ENCODE measurements at places on chromosomes 6 and 20.

- DNase-seq, result peak; percentile 2
These were observed 170.8 kb upstream of the PHACTR1 start for GRCh38 chr6:12545619-12546409.

- peak; percentile 74 for DNase-seq
These were observed 25.3 kb downstream of the TBC1D7 start for GRCh38 chr6:13302751-13303667.

DNA sequence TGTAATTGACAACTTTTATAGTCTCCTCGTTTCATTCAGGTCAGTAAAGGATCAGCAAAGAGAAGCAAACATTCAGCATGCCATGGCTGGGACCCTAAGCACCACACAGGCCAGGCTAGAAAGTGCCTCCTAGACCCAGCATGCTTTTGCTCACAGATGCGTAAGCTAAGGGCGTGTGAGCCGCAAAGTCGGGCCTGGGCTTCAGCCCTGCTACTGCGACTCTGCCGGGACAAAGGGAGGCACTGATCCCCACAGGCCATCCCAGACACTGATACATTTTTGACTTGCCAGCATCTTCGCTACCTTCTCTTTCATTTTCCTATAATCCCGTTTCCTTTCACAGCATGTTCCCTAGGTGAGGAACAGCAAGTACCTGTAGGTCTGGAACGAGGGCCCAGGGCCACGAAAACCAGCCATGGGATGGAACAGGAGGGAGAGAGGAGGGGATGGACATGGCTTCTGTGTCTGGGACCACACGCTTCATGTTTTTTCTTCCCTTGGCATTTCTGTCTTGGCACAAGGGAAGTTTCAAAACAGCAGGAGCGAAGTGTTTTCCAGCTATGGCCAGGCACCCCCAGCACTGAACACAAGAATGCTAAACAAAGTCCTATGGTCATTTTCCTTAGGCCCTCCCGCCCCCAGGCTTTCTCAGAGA, 42.6 kb downstream of the IRF4 start:
- DNase-seq, result no peak

DNA sequence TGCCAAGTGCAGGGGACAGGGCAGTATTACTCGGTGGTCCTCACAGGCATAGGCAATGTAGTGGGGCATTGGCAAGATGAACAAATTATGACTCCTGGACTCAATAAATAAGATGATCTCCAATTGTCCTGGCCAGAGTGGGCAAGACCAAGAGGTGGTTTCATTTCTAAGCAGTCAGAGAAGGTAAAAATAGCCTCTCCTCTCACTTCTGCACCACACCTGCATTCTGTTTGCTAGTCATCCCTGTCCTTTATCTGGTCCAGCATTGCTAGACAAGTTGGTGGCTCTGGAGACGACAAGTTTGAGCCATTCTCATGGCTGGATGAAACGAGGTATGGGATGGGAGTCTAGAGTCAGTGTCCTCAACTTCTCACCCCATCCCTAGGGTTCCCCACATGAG, 83.0 kb downstream of the BANF2 start:
- no peak for DNase-seq

GRCh38 chr6:159074120-159074684, 29.4 kb upstream of the TAGAP start:
- DNase-seq, result peak; percentile 77

DNA sequence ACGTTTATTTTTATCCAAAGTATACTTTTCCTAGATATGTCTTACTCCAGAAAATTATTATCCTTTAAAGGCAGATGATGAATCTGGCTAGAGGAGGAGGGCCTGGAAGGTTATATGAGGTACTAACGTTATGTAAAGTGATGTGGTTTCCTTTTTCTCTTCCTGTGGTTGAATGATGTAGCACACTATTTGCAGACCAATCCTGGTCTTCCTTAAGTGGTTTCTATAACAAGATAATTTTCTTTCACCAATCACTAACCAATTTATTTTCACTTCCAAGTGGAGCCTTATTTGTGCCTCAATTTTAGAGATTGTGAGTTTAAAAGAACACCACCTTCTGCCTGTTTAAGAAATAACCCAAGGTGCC, 154.6 kb upstream of the SOX4 start:
- no peak for DNase-seq

DNA sequence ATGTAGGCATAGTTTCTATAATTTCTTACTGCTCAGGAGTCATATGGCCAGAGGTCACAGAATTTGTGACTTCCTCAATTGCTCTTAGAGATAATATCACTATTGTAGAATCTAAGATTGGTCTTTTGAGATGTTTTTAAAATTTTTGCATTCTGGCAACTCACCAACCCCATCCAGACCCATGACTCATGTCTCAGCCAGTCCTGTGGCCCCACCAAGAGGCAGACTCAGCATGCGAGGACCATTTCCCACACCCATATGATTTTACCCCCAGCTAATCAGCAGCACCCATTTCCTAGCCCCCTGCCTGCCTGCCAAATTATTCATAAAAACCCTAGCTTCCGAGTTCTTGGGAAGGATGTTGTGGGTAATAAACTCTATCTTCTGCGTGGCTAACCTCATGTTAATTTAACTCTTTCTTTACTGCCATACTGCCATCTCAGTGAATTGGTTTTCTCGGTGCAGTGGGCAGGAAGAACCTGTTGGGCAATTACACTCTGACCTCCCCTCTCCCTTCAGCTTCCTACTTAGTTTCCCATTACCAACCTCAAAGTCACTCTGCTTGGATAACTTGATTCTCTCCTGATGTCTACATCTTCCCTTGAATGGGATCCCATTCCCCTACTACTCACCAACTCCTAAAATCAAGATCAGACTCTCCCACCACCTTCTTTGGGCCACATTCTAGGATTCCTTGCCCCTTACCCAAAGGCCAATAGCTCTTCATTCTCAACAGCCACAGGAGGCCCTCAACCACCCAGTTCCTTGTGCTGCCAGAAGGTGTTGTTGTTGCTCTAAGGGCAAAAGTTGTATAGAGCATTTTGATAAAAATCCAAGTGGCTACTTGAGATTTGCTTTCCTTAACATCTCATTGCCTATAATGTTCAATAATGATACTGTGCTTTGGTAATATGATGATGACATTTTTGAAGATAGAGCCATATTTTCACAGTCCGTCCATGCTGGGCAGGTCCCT, 16.2 kb upstream of the IYD start:
- DNase-seq, result no peak

DNA sequence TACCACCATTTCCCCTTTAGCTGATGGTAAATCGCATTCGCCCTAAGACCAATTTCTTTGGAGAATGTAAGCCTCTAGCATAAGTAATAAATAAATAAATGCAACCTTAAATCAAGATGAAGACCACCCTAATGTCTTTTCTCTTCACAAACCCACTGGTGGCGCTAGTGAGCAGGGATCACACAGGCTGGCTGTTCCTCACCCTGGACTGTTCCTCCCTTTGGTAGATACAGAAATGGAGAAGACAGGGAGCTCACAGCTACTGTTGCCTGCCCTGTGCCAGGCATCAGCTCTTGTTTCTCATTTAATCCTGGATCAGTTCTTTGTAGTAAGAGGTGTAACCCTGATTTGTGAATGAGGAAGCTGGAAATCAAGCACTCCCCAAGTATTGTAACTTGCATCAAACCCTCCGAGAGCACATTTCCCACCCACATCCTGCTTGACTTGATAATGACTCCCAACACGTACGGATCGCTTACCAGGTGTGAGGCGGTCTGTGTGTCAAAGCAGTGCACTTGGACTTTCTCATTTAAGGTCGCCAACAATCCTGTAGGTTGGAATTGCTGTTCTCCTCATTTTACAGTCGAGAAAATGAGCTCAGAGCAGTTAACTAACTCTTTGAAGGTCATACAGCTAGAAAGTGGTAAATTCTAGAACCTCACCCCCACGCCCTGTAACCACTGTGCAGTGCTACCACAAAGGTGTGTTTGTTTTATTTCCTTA, 236.1 kb downstream of the TSHZ2 start:
- no peak for DNase-seq

DNA sequence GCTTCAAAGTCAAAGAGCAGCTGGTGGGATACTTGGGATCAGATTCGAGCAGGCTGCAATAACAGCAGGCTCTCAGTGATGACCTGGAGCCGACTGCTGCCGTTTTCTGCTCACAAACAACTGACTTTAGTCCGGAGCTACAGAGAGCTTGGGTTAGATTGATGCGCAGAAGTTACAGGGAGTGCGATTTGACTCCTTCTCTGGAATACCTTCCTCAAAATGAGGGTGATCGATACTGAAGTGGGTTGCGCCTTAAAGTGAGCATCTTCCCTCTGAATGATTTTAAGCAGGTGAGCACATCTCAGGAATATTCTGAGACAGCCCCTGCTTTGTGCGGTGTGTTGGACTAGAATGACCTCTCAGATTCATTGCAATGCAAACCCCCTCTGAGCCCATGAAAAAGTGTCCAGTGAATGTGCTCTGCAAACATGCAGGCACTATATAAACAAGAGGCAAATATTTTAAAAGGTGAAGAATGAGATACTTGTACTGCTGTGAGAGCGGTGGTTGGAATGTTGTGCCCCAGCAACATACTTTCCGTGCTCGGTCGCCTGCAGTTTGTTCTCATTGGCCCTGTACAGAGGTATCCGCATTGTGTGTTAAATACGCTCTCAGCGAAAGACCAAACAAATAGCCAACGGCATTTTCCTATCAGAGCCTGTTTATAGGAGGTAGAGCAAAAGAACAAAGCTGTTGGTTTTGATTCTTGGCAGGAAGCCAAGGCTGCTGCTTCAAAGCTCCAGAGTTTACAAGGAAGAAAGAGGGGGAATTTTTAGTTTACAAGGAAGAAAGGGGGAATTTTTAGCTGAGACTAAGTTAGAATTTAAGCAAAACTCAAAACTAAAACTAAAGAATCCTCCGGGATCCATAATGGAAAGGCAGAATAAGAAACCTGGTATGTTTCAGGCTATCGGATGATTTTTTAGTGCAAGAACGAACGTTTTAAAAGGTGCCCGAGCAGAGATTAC, 67.7 kb downstream of the PHACTR2 start:
- peak; percentile 56 for DNase-seq

DNA sequence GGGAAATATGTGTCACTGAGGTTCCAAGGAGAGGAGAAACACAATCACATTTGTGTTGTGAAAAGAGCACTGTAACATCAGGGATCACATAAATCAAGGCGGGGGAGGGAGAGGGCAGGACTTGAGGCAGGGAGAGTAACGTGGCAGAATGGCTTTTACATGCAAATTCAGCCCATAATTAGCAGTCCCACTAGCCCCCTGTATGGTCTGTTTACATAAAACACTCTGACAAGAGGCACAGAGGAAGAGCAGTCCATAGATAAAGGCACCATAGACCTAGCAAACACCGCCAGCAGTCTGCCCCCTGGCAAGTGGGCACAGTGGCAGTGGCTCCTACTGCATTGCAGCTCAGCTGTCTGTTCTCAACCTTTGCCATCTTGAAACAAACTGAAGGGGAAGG, 82.7 kb downstream of the LYRM2 start:
- DNase-seq, result no peak

DNA sequence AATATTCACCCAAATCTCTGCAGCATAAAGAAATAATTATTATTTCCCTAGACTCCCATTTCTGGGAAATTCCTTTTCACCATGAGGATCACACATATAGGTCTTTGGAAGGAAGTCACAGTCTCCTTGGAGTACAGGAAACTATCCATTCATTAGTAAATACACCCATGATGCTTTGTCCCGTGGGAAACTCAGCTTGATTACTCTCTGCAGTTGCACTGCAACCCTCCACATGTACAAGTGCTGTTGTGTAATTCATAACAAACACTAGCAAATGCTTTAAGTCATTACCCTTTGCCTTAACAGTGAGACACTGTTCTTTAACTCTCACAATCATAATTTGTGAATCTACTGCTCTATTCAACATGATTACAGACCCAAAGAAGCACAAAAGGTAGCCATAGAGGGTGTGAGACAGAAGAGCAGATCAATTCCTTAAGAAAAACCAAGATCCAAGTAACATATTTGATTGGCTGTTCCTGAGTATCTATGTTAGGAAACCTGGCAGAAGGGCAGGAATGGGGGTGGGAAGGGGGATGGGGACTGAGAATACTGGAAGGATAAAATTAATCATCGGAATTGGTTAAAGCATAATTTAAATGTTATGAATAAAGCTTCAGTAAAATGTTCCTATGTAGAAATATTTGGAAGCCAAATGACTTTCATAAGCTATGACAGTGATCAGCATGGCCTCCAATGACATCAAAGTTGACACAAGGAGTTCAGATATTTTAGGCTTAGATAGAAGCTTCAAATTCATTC, 268.0 kb downstream of the HACE1 start:
- DNase-seq, result no peak

DNA sequence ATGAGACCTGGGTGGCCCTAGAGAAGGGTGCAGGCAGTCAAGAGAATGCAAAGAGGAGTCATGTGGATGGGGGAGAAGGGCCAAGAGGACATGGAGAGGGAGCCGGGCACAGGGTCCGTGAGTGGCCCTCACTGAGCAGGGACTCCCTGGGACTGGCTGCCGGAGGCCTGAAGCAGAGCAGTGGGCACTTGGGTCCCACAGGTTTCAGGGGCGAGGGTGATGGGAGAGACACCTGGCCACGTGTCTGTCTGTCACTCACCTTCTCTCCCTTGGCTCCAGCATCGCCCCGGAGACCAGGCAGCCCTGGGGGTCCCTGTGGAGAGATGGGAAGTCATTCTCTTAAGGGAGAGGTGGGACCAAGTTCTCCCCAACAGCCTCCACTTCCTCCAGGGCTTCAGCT, 25.5 kb downstream of the COL11A2 start:
- DNase-seq, result no peak

DNA sequence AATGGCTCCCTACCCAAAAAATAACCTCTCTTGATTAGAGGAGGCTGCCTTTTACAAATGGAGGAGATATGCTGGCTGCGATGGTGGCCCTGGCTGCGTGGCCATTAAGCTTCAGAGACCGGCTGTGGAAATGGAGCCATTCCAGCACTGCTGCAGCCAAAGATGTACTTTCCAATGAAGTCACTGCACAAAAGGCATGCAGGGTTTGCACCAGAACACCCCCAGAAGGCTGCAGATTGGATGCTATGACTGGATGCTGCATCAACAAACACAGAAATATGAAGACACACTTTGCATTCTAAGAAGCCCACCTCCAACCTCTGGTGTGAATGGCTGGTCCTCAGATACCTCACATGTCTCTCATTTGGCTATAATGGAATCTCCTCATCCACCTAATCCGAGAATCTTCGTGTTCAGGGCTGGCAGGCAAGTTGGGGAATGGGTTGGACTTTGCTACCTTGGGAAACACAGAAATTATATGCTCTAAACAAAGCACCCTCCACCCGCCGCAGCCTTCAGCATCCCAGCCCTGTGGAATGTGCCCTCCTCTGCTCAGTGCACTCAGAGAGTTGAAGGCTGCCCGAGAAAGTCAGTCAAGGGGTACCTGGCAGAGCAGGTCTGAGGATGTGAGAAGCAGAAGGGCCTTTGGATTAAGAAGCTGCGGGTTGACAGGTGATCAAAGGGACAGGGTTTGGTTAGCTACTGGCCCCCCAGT, 35.3 kb downstream of the APCDD1L start:
- DNase-seq, result no peak

GRCh38 chr6:43257367-43258145, 14.3 kb downstream of the TTBK1 start:
- no peak for DNase-seq

DNA sequence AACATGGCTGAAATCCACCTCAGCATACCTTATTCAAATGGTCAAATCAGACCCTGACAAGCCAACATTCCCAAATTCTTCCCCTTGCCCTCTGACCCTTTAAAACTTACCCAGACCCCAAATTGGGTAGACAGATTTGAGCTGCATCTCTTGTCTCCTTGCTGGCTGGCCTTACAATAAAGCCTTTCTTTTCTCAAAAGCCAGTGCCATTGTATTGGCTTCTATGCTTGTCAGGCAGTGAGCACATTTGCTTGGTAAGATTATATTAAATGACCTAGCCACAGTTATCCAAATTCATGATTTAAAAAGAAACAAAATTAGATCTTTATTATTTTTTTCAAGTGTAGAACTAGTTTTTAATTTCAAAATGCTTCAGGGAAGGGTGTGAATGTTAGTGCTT, 67.8 kb upstream of the FAM83B start:
- peak; percentile 31 for DNase-seq
